NCI-H1694 treated with DMSO at 0.1 percent for 48 hours (cell line): ENCODE measurements at places on chromosomes 2 and 18.

- no peak for DNase-seq
Observed at GRCh38 chr2:190514676-190515075, 19.8 kb downstream of the NEMP2 start.

DNA sequence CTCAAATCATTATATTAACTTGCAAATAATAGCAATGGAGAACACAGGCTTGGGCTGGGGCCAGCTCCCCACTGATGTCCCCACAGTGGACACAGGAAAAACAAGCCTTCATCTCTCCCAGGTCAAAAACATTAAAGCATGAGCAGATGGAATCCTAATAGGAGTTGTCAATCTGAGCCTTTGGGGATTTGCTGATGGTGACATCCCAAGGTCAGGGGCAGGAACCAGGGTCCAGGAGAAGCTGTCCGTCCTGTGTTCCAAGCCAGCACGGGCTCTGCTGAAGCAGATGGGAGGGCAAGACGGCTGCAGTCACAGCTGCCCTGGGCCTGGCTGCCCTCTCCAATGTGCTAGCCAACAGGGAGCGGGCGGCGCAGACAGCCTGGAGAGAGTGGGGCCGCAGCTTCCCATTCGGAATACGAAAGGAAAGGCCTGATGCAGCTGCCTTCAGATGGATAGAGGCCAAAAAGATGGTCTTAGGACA lies 135.5 kb downstream of the NDUFA10 start:
- DNase-seq, result no peak

DNA sequence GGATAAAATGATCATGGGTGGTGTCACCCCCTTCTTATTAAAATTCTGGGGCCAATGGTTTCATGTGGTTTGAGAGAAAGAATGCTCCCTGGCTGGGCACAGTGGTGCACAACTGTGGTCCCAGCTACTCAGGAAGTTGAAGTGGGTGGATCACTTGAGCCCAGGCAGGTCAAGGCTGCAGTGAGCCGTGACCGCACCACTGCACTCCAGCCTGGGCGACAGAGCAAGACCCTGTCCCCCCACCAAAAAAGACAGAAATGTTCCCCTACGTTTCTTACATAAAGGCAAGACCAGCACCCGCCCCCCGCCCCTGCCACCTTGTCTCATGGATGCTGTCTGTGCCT lies 53.0 kb upstream of the ID2 start:
- no peak for DNase-seq

GRCh38 chr18:57004366-57005121 lies 142.3 kb upstream of the BOD1L2 start:
- DNase-seq, result no peak

GRCh38 chr18:8937160-8938094 lies 165.1 kb upstream of the NDUFV2 start:
- no peak for DNase-seq

DNA sequence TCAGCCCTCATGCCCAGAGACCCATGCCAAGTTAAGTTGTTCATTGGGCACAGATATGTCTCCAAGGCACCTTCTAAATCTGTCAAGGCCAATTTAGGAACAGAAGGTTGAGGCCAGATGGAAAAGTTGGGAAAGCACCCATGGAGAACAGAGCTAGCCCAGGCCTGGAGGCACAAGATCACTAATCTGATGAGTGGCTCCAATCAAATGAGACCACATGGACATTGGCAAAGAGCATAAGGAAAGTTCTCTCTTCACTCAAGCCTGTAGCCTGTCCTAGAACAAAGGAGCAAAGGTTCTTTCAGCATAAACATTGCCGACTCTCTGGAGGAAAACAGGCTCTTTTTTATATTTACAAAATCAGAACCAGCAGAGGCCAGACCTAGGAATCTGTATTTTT lies 154.8 kb downstream of the RNF152 start:
- DNase-seq, result no peak

GRCh38 chr2:152558158-152558984 lies 158.9 kb downstream of the PRPF40A start:
- DNase-seq, result peak; percentile 81

DNA sequence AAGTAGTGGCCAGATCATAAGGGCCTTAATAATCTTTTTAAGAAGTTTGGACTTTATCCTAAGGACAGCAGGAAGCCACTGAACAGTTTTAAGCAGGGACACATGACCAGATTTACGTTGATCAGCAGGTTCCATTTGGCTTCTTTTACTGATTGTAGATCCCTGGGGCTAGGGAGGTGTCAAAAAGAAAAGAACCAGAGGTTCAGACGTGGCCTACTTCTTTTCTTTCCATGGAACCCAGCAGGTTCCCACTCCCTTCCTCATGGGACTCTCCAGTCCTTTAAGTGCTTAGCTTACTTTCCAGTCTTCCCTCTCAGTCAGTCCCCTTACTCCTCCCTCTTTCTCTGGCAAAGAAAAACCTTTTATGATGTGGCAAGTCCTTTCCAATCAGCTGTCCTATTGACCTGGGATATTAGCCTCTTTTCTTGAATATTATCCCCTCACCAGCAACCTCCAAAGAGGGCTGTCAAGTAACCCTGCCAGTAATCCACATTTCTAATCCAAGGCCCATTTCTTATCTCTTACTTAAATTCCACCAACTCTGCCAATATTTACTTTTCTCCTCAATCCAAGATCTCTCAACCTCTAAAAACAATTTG lies 33.5 kb downstream of the NHEJ1 start:
- no peak for DNase-seq

GRCh38 chr18:24538414-24539264 lies 78.2 kb downstream of the HRH4 start:
- no peak for DNase-seq

- no peak for DNase-seq
Observed at GRCh38 chr2:64657411-64657810, 3.7 kb upstream of the SERTAD2 start.

DNA sequence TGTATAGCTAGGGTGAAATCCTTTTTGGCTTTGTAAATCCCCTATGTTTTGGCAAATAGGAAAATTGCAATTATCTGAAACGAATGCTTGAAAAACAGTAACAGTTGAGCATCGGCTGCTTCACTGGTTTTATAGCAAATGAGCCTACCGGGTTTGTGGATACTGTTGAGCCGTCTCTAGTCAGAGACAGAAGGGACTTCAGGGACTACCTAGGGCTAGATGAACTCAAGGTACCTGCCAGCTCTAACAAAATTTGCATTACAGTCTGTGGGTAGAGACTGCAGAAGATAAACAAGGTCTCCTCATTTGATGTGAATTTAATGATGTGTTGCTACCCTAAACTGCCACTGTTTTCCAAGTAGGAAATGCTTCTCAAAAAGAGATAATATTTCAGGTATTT lies 101.1 kb downstream of the EML6 start:
- DNase-seq, result peak; percentile 86

- no peak for DNase-seq
Observed at GRCh38 chr18:31835528-31836133, 75.0 kb upstream of the SLC25A52 start.

DNA sequence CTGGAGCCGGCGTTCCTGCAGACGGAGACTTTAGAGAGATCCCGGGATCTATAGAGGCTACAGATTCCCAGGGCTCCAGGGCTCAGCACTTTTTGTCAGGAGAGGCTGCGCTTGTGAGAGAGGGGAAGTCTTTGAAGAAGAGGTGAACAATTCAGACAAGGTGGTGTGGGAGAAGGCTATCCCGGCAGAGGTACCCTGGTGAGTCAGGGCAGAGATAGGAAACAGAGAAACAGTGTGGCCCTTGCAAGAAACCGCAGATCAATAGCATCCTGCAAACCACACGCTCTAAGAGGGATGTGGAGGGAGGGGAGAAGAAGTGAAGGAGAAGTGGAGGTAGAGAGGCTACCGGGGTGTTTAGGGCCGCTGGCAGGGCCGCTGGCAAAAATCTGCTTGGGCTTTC lies 160.5 kb upstream of the APCDD1 start:
- DNase-seq, result no peak

DNA sequence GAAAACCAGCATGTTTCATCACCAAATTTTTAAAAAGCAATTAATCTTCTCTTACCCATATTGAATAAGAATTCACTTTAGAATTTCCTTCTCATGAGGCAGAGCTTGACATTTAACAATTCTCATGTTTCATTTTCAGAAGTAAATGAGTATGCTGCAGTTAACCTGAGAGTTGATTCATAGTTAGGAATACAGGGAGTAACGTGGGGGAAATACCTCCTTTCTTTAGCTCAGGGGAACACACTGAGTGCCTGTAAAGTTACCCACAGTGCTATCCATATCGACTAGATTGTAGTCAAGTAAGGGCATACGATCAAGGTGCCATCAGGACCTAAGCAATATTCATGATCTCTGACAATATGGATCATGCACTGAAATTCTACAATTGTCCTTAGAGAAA lies 38.9 kb upstream of the ATIC start:
- DNase-seq, result no peak

DNA sequence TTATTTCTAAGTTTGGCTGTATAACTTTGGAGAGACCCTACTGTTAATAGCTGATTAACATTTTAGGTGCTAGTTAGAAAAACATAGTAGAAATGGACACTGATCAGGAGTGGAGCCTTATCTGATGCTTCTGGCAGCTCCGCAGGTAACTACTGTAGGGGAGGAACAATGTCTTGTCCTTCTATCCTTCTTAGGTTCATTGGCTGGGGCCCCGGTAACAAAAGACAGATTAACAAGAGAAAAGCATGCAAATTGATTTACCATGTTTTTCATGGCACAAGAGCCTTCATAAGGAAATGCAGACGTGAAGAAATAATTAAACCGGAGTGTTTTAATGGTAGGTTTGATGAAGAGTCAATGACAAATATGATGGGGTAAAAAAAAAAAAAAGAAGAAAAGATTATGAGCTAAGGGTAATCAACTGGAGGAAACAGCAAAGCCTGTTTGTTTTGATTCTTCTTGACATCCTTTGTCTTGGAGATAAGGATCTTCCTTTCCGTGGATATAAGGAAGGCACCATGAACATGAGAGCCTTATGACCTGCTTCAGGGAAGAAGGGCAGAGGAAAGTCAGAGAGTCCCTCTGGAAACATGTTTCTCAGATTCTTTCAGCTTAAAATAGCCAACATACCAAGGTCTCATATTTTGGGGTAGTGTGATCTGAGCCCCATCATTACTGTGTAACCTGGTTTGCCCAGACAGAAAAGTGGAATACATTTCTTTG lies 62.4 kb upstream of the GCFC2 start:
- no peak for DNase-seq

DNA sequence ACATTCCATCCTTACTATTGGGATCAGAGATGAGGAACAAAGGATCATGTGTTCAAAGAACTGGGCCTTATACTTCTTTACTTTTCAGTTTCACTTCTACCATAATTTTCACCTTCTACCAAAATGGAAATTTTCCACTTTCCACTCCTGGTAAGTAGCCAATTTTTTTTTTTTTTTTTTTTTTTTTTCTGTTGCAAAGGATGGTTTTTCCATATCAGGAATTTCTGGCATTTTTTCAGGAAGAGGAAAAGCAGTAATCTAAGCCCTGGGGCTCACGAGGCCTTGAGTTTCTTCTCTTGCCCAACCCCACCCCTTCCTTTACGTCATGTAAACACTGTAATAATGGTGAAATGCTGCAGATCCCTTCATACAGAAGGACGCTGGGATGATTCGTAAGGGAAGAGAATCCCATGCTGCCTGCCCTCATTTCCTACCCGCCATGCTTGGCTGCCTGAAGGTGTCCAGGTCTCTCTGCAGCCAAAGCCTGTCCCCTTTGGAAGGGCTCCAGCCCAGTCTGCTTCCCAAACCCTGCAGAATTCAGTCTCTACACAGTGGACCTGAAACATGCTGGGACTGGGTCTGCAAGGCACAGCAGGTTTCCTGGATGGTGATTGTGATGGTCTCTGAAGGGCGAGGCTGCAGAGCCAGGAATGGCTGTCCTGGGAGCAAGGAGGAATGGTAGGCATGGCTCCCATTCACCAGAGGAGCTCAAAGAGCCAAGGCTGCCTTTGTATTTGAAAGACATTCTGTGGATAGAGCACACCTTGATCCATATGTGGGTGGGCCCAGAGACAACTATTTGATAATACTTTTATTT lies 57.0 kb downstream of the EFR3B start:
- DNase-seq, result no peak

DNA sequence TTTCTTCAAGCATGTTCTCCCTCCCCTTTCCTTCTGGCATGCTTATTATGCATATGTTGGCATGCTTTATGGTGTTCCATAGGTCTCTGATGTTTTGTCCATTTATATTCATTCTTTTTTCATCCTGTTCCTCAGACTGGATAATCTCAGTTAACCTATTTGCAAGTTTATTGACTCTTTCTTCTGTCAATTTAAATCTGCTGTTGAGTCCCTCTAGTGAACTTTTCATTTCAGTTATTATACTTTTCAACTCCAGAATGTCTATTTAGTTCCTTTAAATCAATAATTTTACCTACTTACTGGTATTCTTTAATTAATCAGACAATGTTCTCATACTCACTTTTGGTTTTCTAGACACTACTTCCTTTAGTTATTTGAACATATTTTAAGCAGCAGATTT lies 101.2 kb downstream of the GALNT14 start:
- no peak for DNase-seq

DNA sequence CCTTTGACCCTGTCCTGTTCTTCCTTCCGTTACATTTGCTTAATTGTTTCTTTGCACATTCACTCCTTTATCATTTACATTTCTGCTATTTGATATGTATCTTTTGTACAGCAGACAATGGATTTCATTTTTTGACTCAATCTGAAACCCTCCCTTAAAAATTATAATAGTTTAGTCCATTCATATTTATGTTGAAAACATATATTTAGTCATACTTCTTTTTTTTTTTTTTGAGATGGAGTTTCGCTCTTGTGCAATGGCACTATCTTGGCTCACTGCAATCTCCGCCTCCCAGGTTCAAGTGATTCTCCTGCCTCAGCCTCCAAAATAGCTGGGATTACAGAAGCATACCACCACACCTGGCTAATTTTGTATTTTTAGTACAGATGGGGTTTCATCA lies 95.3 kb upstream of the TGFA start:
- no peak for DNase-seq

GRCh38 chr2:32008805-32009515 lies 1.8 kb downstream of the MEMO1 start:
- DNase-seq, result peak; percentile 14

GRCh38 chr2:232142049-232142448 lies 180.5 kb downstream of the DIS3L2 start:
- peak; percentile 27 for DNase-seq

- no peak for DNase-seq
Observed at GRCh38 chr2:132923787-132924186, 253.8 kb upstream of the LYPD1 start.

- DNase-seq, result no peak
Observed at GRCh38 chr2:181789827-181790448, 101.6 kb upstream of the ITPRID2 start.
